Effector CD8-positive, alpha-beta T cell (primary cell): ENCODE measurements at places on chromosomes 2 and 18.

GRCh38 chr18:23857756-23858155 lies 156.8 kb upstream of the TTC39C start:
- DNase-seq: no peak

GRCh38 chr2:4020153-4020552 lies 316.8 kb downstream of the DCDC2C start:
- no peak for DNase-seq

DNA sequence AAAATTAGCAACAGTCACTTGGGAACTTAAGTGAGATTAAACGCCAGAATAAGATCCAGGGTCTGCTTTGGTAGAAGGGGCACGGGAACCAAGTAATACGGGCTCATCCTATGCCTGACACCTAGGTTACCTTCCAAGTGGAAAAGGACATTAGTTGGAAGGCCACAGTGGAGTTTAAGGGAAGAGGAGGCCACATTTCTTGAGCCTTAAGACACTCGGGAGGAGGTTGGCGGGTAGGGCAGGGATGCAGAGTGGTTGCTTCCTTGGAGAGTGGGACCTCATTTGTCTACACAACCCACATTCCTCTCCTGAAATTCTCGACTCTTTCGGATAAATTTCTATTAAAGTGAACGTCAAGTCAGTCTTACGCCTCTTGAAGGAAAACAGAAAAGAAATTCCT lies 510 bp upstream of the DNAH6 start:
- DNase-seq: no peak

DNA sequence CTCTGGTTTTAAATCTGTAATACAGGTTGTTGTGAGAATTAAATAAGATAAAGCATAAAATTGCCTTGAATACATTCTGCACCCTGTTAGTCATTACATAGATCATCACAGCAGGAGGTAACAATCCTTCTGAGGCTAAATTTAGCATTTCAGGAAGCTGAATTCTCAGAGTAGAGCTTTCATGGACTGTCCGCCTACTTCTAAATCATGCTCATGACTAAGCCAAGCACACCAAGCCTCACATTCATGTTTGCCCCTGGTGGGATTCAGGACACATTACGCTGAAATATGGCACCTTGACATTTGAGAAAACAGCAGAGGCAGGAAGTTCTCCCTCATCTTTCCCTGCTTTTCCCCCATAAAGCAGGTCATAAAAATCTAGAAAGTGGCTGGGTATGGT lies 16.6 kb upstream of the PIK3C3 start:
- no peak for DNase-seq

- no peak for DNase-seq
Observed at GRCh38 chr18:41974796-41975201, 19.8 kb downstream of the PIK3C3 start.

GRCh38 chr2:28250006-28250405 lies 142.7 kb upstream of the FOSL2 start:
- DNase-seq: no peak

DNA sequence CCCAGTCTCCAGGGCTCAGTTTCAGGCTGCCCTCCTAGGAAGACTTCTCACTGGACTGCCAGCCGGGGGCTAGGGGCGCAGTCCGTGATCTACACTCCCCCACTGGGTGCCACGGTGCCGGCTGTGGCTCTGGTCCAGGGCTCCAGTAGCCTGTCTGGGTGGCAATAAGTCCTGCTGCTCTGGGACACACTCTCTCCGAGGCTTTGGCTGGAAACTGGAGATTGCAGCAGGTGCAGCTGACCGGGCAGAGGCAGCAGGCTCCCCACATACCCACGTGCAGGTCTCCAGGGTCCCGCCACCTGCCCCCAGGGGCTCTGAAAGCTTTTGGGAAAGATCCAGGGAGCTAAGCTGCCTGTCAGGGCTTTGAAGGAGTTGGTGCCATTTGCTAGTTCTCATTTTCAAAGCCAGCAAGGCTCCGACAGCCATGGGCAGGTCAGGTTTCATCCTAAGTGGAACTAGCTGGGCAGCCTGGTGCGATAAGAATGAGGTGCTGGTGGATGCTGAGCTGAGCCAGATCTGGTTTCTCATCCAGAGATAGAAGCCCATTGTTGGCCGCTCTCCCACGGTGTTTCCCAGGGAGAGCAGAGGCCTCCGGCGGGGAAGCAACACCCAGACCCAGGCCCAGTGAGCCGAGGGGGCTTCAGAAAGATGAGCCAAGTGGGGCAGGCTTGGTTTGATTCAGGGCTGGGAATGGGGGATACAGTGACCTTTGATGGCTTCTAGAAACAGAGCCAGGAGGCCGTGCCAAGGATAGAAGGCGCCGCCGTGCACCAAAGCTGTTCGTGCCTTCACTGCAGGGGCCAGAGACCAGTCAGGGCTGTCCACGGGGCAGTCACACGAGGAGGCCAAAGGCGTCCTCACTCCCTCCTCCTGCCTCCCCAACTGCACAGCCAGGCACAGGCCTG lies 141.7 kb upstream of the GPC1 start:
- DNase-seq: no peak

- DNase-seq: no peak
Observed at GRCh38 chr2:67286981-67287759, 110.0 kb upstream of the ETAA1 start.
